ENCODE measurements at places on chromosomes 4 and X.

GRCh38 chr4:162164906-162165510, 1.2 kb upstream of the FSTL5 start:
- DNase-seq, result no peak

- no peak for DNase-seq
These were observed 39.3 kb upstream of the SLC25A43 start for GRCh38 chrX:119359618-119360382.

DNA sequence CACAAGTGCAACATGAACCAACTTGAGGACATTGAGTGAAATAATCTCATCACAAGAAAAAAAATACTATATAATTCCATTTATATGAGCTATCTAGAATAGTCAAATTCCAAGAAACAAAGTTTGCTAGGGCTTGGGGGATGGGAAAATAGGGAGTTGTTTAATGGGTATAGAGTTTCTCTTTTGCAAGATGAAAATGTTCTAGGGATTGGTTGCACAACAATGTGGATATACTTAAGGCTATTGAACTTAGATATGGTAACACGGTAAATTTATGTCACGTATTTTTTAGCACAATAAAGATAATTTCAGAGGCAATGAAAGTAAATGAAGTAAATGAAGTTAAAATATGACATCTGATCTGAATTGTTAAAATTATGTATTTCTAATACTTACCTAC, 7.9 kb downstream of the MFSD8 start:
- peak; percentile 3 for DNase-seq

DNA sequence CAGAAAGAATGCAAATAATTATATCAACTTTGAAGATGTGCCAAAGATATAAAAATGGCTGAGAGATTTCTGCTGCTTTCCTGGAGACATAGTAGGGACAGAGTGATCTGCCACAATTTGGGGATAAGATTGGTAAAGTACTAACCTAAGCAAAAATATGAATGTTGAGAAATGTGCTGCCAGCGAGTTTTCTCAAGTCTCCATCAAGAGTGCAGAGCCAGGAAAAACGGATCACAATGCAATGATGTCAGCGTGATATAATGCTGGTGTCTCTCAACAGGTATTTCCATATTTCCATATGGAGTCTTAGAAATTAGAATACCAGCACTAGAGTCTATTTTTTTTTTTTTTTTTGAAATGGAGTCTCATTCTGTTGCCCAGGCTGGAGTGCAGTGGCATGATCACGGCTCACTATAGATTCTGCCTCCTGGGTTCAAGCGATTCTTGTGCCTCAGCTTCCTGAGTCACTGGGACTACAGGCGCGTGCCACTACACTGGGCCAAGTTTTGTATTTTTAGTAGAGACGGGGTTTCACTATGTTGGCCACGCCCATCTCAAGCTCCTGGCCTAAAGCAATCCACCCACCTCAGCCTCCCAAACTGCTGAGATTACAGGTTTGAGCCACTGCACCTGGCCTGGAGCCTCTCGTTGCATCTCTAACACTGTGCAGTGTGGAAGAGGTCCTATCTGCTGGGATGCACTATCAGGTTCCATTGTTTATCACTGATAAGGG, 893.5 kb downstream of the TRIML1 start:
- no peak for DNase-seq

GRCh38 chr4:56093576-56093975, 144.8 kb downstream of the CEP135 start:
- DNase-seq, result no peak

DNA sequence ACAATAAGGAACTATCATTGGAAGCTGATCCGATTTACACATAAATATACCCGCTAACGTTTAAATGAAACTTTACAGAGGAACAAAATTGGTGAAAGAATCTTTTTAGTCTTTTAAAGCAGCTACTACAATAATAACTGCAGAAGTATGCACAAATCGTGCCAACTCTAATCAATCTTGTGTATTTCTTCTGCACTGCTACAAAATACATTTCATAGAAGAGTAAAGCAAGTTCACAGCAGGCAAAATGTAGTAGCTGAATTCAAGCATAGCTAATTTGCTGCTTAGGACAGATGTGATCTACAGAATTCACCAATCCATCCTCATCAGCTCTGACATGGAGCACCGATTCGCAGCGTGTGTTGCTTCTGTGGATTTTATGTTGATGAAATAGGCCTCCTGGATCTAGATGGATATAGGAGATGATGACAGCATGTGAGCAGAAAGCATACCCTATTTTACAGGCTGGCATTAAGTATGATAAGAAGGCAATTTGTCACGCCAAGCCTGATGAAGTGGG, 367.3 kb upstream of the FGF13 start:
- no peak for DNase-seq

- DNase-seq, result no peak
These were observed 150.1 kb downstream of the NAA11 start for GRCh38 chr4:79175716-79176115.

DNA sequence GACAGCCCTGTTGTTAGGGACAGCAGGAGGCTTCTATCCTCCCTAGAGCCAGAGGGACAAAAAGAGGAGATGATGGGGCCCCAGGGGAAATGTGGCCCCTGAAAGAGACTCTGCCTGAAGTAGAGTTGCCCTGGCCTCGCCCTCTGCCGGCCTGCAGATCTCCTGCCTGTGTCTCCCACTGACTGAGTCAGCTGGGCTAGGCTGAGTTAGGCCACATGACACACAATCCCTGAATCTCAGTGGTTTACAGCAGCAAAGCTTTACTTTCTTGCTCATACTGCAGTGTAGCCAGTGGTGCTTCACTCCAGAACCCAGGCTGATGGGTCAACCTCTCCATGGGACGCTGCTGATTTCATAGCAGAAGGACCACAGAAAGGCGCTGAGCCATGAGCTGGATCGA, 23.5 kb downstream of the DRD5 start:
- DNase-seq, result no peak

DNA sequence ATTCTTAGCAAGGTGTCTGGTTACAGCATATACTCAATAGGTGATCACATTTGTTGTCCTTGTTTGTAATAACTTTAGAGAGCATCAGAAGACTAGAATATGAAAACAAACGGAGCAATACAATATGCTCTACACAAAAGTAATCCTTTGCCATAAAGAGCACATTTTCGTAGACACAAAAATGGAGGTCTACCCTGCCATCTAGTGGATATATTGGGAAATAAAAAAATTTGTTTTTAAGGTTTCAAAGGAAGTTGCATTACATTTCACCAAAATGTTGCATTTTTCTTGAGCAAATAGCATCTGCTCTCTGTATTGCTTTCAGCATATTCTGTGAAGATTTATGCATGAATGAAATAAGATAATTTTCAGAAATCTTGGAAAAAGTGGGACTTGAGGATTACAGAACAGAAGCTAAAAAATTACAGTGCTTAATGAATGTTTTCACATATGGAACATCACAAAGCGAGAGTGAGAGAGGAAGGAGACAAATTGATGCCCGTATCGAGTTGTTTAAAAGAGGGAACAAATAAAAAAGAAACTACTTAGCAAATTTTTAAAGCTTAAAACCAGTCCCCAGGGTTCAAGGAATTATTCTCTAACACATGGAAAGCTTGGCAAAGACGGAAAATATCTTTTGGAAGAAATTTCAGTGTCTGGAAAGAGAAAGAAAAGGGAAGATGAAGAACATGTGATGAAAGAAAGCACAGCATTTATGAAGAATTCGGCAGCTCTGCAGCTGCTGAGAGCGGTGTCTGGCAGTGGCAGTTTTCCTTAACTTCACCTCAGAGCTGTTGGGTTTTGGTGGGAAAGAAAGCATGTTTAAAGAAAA, 390.1 kb downstream of the ANKRD50 start:
- DNase-seq, result no peak

- DNase-seq, result peak; percentile 90
These were observed 19.5 kb upstream of the CCNI start for GRCh38 chr4:77095101-77095821.

- DNase-seq, result no peak
These were observed at the start of gene PSAPL1 for GRCh38 chr4:7434766-7435150. PSAPL1 (minus strand) TSS chr4:7434930; CDS start chr4:7434879, 51 bp downstream.

GRCh38 chr4:40908297-40908696, 158.5 kb downstream of the NSUN7 start:
- DNase-seq, result no peak

DNA sequence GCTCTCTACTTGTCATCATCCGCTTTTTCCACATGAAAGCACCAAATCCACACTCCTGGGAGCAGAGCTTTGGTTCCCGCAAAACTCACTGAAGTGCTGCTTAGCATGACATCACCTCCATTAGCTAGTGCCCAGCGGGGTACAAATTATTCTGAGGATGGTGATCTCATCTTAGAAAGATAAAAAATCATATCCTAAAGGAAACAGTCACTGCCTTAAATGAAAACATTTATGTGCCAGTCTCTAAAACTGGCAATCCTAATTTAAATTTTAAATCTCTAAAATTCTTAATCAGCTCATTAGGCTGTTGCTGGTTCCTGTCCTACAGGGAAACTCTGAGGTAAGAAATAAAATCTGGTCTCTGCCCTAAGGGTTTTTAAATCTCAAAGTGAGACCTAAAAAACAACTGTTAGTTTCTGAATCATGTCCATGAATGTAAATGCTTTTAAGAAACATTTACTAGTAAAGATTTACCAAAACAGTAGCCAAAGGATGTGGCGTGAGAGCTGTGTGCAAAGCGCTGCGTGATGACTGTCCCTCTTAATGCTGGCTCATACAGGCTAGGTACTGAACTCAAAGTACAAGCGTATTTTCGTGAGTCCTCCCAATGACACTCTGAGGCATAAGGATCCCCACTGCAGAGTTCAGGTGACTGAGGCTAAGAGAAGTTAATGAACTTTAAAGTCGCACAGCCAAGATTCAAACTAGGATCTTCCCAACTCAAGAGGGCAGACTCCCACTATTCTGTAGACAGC, 4.5 kb downstream of the CASP3 start:
- peak; percentile 63 for DNase-seq

GRCh38 chr4:114734594-114734993, 136.0 kb downstream of the UGT8 start:
- no peak for DNase-seq

- no peak for DNase-seq
These were observed 29.6 kb downstream of the SLC16A2 start for GRCh38 chrX:74450803-74451449.

DNA sequence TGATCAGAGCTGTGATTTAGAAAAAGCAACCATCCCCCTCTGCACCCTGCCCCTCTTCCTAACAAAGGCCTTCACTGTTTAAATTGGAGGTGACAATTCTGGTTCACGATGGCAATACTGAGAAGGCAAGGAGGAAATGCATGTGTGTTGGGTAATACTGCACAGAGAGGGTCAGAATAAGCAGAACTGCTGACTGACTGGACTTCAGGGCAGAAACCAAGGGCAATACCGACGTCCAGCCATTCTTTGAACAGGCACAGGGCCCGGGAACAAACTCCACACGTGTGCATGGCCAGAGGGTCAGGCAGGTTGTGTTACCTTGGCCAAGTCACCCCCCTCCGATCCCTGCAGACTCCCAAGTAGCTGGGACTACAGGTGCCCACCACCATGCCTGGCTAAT, 6.0 kb downstream of the ACSL1 start:
- DNase-seq, result no peak

DNA sequence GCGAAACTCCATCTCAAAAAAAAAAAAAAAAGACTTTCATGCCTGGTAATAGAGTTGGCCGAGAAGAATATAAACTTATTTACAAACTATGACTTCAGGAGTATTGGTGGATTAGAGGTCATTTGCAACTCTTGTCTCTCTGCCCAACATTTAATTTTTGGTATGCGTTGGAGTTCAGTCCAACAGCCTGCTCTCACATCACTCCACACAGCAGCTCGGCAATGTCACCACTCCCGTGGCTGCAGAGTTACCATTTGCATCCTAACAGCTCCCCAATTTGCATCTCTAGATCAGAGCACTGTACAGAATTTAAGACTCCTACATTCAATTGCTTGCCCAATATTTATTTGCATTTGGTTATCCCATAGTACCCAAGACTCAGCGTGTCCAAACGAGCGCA, 40.9 kb upstream of the AP1AR start:
- no peak for DNase-seq

DNA sequence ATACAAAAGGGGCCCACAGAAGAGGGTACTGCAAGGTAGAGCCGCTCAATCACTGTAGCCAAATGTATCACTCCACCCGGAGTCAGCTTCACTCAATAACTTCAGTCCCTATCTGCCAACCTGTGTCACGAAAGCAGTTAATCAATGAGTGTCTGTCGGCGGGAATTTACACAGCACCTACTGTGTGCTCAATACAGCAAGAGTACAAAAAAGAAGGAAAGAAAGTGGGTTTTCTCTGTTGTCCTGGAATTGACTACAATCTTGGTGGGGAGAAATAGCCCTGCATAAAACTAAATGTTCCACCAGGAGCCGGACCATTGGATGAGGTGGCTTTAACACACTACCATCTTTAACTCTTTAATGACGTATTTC, 780 bp upstream of the NKRF start:
- no peak for DNase-seq

GRCh38 chr4:47862297-47862696, 24.4 kb upstream of the CORIN start:
- no peak for DNase-seq

DNA sequence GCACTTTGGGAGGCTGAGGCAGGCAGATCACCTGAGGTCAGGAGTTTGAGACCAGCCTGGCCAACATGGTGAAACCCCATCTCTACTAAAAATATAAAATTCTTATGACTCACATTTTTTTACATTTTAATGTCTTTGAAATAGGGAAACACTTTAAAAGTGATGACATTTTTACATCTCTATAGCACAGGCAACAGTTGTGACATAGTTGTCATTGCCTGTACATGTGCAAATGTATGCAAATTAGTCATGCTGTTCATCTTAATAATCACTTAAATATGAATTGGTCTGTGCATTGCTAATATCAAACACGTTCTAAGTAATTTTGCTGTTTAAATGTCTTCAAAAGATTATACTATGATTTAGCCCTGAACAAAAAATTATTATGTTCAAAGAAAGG, 41.7 kb downstream of the ZGRF1 start:
- DNase-seq, result no peak

DNA sequence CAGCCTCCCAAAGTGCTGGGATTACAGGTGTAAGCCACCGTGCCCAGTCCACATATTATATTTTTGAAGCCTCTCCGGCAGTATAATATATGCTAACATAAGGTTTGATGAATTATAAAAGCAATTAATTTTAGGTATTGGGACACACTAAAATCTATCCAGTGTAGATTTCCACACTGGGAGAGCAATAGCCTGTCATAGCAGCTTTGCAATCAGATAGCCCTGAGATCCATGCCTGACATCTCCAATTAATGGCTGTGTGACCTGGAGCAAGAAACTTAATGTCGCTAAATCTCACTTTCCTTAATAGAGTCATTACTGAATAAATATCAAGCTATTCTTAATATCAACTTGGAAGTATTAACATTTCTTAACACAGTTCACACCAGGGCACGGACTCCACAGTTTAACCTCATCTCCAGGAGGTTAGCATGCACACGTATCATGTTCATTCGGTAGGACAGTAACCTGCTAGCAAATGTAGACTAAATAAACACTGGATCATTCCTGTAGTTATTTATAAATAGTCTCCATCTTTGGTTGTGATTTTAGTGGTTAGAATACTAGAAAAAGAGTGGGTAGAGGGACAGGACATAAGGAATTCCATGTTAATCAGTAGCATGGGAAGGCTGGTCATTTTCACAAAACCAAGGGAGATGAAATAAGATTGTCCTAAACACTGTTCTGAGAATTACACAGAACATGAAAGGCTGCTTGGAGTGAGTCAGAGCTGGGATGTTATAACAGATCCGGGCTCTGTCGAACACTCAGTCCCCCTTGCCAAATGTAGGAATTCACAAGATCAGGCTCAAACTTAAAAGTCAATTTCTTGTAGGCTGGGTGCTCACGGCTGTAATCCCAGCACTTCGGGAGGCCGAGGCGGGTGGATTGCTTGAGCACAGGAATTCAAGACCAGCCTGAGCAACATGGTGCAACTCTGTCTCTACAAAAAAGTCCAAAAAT, 254.7 kb downstream of the PALLD start:
- no peak for DNase-seq
